ENCODE measurements at places on chromosomes 12 and 14.

DNA sequence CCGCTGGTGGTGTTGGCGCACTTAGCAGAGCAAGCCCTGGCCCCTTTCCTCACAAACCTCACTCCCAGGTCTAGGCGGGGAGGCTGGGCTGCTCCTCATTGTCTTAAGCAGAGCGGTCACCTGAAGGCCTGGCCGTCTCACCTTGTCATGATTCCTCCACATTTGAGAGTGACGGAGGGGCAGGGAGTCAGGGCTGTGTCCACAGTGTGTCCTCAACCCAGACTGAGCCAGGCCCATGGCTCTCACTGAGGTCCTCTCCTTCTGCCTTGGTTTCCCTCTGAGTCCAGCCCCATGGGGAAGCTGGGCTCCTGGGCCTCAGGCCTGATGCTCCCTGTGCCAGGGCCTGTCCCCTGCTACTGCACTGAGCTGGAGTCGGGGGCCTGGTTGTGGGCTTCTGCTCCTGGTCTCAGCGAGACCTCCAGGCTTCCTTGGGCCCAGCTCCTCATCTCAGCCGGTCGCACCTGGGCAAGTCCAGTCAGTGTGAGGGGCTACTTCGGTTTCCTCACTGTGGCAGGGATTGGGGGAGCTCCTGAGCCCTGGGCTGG, 44.9 kb downstream of the KRT80 start:
- DNase-seq: no peak

DNA sequence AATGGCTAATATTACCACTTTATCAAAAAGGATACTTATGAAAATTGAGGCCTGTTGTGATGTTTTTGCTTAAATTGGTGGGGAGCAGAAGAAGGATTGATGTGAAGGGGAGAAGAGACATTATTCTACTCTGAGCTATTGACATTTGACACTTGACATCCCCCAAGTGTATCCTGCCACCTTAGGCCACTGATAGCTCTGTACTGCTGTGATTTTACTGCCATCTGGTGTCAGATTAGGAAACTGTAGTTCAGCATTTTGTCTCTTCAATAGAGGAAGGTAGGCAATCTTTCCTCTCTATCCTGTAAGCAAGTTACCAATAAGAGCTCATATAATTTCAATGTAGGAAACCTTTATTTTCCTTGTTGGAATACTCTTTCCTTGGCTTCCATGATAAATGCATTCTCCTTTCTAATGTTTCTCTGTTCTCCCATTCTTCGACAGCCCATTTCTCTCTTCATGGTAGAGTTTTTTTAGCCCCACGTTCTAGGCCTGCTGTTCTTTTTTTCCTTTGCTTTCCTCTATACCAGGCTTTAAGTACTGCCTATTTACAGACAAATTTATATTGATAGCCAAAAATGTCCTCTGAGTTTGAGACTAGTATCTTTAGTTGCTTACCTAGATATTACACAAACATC, 46.3 kb downstream of the PPHLN1 start:
- no peak for DNase-seq

GRCh38 chr12:70186436-70186835, 56.8 kb upstream of the CNOT2 start:
- no peak for DNase-seq

- DNase-seq: no peak
Observed at GRCh38 chr12:106632797-106633450, 50.1 kb downstream of the RFX4 start.

- DNase-seq: no peak
Observed at GRCh38 chr12:124165695-124166094, 129.2 kb upstream of the RFLNA start.

GRCh38 chr12:54021432-54022013, 6.7 kb upstream of the HOXC6 start:
- no peak for DNase-seq

- no peak for DNase-seq
Observed at GRCh38 chr14:36207500-36207899, 31.0 kb upstream of the PTCSC3 start.

- no peak for DNase-seq
Observed at GRCh38 chr12:65681226-65681625, 143.1 kb upstream of the HMGA2 start.

- DNase-seq: no peak
Observed at GRCh38 chr12:27236498-27236897, 7.6 kb upstream of the STK38L start.

DNA sequence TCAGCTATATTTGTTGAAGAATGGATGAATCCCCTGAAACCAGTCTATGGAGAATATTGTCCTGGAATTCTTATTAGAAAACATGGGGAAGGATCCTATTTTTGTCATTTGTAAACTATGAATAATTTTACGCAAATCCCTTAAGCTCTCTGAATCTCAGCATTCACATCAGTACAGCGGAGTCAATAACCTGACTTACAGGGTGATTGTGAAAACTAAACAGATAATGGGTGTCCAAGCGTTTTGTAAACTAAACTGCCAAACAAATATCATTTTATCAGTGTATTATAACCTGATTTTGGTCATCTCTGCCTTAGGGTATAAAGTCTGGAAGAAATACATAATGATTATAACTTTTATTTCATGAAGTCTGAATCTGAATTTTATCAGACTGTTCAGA, 10.0 kb downstream of the ART4 start:
- DNase-seq: no peak

- no peak for DNase-seq
Observed at GRCh38 chr12:117599849-117600248, 238.4 kb upstream of the NOS1 start.

GRCh38 chr14:104950021-104950420, 25.3 kb downstream of the PLD4 start:
- no peak for DNase-seq

GRCh38 chr14:94655169-94655710, 43.0 kb downstream of the SERPINA3 start:
- DNase-seq: no peak

DNA sequence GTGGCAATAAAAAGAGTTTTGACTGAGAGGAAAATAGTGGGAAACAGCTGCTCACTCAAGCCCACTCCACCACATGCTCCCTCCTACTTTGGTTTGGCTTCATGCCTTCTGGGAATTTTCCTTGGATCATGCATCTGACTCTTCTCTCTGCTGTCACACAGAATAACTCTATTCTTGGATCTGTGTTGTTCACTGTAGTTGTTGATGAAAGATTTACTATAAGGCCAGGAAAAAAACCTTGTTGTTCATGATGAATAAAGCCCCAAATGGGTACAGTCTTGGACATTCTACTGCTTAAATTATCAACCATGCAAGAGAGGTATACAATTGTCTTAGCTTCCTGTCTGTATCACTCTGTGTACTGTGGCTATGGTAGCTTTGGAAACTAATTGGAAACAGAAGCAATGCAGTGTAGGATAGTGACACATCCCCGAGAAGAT, 70.5 kb downstream of the TMX1 start:
- DNase-seq: no peak

DNA sequence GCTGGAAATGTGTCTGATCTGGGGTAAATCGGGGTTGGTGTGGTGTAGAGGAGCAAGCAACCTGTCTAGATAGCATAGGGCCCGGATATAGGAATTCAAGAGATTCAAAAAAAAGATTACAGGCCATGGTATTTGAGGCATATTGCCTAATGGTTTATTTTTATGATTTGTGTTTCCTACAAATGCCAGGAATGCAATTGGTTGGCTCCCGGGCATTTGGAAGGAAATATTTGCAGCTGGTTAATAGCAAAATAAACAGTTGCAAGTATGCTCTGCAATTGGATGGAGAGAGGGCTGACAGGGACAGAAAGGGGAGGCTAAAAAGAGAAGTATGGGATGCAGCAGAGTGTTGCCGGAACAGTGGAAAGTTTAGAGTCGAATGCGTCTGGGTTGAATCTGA, 315.6 kb upstream of the ATP2B1 start:
- DNase-seq: no peak

GRCh38 chr12:48351022-48351708, 446 bp upstream of the ZNF641 start:
- peak; percentile 46 for DNase-seq

- DNase-seq: no peak
Observed at GRCh38 chr14:39861229-39861600, 429.0 kb upstream of the FBXO33 start.

DNA sequence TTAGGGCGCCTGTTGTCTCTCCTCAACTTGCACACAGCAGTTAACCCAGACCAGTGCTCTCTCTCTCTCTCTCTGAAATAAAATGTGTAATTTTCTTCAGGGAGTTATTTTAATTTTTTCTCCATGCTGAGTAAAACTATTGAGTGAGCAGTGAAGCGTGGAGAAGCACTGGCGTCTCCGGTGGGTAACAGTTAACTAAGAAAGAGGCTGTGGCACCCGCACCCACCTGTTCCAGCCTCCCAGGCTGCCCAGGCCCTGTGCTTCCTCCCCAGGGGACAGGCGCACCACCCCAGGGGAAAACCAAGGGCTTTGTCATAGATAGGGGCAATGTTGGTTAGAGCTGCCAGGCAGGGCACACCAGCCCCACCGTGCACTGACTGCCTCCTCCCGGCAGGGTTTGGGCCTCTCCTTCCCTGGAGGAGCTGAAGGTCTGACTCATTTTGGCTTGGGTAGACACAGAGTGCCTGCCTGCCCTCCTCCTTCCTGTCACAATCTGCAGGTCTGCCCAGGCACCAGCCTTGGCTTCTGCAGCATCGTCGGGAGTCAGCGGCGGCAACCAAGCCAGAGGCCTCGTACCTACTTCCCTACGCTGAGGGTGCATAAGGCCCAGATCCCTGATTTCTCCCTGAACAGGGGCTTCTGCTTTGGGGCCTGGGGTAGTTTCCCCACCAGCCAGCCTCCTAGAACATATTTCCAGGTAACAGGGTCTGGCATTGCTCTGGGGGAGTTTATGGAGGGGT, 3.9 kb downstream of the HOXC5 start:
- DNase-seq: no peak

DNA sequence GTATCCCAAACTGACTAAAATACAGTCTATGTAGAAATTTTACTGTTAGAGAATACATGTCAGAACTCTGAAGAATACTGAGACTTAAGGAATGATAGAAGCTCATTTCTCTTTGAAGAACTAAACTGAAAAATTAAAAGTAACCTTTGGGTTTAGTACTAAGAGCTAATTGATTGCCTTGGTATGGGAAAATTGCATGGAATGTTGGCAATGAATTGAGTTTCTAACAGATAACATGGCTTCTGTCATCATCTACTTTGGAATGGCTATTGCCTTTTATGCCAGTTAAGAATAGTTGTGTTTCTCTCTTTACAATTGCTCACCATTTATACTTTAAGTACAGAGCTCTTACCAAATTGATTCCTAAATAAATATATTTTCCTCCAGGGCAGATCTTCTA, 308.8 kb upstream of the SYT1 start:
- no peak for DNase-seq
